ENCODE measurements at places on chromosomes 16 and 17. TPM values are rescaled to one million over a fixed set of nuclear protein-coding genes. Genes with fewer than 3 reads are reported as not detected.

ACSM3 gene
- polyA plus RNA-seq, result 56.0 TPM

DNA sequence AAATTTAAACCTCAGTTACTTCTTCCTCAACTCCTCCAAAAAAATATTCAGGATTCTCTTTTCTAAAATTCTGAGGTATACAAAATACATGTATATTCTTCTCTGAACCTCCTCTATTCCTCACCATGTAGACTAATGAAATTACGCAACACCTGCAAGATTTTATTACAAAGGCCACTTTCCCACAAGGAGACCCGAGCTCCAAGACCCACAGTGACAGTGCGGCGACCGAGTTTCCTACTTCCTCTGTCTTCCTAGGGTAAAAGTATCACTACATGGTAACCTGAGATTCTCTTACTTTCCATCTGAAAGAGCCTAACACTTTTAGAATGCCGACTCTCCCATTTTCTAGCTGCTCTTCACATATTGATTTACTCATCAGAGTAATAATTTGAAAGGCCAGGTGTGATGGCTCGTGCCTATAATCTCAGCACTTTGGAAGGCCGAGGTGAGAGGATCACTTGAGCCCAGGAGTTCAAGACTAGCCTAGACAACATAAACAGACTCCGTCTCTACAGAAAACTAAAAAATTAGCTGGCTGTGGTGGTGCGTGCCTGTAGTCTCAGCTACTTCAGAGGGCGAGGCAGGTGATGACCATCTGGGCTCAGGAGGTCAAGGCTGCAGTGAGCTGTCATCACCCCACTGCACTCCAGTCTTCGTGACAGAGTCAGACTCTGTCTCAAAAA is 35.7 kb downstream of the CYTH1 start:
- DNase-seq, result no peak

GRCh38 chr17:42522798-42523278 is 13.2 kb upstream of the NAGLU start:
- no peak for DNase-seq

GRCh38 chr16:57570301-57571070 is 28.0 kb downstream of the ADGRG5 start:
- no peak for DNase-seq

- no peak for DNase-seq
These were observed 13.8 kb upstream of the GSDMA start for GRCh38 chr17:39949028-39949427.

DNA sequence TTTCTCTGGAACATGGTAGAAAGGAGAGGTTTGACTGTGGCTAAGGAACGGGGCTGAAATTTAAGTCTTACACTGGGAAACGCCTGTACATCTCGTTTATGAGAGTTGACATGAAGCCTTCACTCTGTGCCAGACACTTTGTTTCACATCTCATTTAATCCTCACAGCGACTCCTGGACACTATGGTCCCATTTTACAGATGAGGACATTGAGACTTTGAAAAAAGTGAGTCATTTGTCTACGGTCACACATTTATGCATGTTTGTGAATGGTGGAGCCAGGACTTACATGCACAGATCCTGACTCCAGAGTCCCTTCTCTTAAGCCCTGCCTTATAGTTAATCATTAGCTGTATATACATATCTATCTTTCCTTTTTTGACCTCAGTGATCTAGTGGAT is 318.4 kb upstream of the EEF2KMT start:
- no peak for DNase-seq

DNA sequence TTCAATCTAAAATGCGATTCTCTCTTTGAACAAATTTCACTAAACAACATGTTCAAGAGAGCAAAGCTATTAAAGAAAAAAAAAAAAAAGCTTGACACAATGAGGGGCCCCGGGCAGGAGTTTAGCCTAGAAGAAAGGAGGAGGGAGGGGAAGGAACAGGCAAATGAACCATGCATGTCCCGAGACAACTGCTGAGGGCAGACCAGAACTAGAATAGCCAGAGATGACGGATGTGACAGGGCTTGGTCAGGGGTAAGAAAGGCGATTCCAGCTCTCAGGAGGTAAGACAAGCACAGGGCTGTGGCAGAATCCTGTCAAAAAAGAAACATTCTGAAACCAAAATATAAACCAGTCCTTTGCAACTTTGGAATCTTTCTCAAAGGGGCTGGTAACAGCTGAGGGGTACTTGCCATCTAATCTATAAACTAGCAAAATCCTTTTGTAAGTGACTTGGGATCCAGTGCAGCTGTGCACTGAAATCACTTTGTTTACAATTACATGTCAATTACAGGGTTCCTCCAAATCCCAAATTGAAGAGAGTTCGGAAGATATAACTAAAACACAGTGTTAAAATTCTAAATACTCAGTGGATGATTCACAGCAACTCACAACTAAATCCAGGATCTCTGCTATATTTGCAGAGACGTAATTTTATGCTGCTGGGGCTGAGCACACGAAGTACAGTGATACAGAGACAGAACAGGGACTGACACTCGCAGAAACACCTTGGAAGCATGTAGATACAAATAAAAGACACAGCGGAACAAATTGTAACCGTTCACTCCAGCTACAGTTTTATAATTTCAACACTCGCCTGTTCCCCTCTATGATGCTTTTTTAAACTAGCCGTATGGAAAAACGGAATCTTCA is 567.4 kb upstream of the ZFHX3 start:
- no peak for DNase-seq

DNA sequence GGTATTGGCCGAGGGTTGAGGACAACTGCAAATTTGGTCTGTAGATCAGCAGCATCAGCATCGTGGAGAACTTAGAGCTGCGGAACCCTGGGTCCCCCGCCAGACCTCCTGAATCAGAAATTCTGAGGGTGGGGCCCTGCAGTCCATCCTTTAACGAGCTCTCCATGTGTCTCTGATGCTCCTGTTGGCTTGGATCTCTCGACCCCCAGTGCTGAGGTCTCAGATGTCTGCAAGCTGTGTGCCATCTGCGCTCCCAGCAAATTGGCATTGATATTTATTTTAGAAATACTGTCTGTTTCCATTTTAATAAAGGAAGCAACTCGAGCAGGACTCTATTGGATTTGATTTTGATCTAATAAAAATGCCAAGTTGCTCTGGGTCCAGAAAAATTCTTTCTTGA is 250.0 kb downstream of the KATNIP start:
- no peak for DNase-seq

GRCh38 chr16:1712791-1713261 is 6.8 kb downstream of the MAPK8IP3 start:
- DNase-seq, result no peak

GRCh38 chr16:15834502-15834901 is 22.3 kb downstream of the MYH11 start:
- no peak for DNase-seq

DNA sequence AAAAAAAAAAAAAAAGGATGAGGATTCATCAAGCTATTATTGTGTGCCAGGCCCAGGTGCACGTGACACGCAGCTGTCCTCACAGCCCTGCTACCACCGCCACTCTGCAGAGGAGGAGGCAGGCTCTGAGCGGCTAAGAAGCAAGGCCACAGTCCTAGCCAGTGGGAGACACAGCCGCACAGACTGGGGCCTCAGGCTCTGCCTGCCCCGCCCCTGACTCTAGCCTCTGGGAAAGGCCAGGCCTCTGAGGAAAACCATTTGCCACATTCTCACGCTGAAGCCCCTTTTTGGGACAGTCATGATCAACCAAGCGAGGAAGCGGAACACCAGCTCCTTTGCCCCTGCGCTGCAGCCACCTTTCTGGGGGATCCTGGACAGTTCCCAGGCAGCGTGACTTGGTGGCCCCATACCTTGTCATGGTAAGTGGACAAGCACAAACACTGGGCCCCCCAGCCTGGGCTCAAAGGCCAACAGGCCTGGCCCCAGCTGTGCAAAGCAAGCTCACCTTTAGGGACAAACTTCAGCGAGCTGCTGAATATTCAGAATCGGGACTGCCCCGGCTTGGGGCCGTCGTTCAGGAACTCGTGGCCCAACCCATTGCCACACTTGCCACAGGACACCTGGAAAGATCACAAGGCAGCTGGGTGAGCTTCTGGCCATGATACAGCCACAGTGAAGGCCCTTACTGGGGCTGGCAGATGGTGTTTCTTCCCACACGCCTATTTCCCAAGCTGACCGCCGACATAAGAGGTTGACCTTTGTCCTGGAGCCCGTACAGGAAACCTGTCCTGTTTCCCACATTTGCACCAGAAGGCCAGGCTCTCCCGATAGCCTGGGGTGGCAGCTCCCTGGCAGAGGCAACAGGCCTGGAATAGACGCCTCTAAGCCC is 2.5 kb downstream of the MSRB1 start:
- DNase-seq, result no peak

DNA sequence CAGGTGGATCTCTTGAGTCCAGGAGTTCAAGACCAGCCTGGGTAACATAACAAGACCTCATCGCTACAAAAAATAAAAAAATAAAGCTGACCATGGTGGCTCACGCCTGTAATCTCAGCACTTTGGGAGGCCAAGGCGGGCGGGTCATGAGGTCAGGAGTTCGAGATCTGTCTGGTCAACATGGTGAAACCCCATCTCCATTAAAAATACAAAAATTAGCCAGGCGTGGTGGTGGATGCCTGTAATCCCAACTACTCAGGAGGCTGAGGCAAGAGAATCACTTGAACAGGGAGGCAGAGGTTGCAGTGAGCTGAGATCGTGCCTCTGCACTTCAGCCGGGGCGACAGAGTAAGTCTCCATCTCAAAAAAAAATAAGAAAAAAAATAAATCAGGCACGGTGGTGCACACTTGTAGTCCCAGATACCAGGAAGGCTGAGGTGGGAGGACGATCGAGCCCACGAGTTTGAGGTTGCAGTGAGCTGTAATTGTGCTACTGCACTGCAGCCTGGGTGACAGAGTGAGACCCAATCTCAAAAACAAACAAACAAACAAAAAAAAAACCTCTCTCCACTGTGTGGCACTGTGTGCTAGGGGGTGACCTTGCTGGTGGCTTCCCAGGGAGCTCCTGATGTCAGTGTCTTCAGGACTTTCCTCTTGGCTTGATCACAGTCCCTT is 19.8 kb upstream of the MAPK3 start:
- DNase-seq, result no peak

DNA sequence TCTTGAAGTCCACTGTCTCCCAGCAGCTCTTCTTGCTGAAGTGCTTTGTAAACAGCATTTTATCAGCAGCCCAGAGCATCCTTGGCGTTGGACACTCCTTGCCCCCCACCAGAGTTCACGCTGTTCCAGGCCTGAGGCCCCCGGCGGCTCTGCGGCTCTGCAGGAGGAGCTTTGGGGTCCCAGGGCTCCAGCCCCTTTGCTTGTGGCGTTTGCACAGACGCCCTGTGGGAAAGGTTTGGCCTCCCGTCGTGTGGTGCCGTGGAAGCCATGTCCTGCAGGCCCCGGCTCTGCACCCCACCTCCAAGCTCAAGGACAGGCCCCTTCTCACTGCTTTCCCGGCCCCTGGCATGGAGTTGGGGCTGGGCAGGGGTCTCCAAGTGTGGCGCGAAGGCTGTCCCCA is 14.1 kb downstream of the METRNL start:
- DNase-seq, result no peak

DNA sequence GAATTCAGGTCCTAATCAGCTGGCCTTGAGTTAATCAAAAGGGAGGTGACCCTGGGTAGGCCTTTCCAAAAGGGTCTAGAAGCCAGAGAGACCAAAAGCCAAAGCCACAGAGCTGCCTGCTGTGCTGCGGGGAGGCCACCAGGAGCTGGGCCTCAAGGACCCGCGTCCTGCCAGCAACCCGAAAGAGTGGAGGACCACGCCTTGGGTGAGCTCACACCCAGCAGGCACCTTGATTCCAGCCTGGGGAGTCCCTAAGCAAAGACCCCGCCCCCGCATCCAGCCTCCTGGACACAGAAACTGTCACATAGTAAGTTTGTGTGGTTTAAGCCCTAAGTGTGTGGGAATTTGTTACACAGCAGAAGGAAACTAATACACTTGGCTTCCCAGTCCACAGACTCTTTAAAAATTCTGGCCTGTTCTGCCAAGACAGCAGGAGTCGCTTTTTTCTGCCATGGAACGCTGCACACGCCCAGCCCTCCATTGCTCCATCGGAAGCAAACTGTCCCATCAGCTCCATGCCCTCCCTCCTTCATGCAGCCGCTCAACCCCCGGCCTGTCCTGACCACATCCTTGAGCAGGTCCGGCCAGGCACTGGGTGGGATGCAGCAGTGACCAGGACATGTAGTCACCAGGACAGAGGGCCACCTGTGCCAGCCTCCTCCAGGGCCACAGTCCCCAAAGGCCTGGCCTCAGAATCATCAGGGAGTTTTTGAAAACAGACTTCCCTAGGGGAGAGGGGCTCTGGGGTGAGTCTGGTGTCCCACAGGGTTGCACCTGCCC is 20.9 kb upstream of the RASD1 start:
- peak; percentile 61 for DNase-seq

DNA sequence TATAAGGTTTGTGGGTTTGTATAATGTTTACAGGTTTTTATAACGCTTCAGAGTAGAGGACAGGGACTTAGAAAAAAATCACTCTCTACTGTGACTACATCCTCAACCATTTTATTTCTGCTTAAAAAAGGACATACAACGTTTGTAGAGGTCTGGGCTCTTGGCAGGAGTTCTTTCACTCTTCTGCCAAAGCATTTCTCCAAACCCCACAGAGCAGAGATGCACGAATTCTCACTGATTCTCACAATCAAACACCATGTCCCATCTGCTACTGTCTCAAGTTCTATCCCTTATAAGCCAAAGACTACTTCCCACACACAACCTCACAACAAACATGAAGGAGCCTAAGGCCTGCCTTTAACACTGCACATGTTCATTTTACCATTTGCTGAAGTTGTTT is 7.0 kb upstream of the ANKFY1 start:
- no peak for DNase-seq

- no peak for DNase-seq
These were observed 2.1 kb downstream of the DNAH2 start for GRCh38 chr17:7719661-7720060.

DNA sequence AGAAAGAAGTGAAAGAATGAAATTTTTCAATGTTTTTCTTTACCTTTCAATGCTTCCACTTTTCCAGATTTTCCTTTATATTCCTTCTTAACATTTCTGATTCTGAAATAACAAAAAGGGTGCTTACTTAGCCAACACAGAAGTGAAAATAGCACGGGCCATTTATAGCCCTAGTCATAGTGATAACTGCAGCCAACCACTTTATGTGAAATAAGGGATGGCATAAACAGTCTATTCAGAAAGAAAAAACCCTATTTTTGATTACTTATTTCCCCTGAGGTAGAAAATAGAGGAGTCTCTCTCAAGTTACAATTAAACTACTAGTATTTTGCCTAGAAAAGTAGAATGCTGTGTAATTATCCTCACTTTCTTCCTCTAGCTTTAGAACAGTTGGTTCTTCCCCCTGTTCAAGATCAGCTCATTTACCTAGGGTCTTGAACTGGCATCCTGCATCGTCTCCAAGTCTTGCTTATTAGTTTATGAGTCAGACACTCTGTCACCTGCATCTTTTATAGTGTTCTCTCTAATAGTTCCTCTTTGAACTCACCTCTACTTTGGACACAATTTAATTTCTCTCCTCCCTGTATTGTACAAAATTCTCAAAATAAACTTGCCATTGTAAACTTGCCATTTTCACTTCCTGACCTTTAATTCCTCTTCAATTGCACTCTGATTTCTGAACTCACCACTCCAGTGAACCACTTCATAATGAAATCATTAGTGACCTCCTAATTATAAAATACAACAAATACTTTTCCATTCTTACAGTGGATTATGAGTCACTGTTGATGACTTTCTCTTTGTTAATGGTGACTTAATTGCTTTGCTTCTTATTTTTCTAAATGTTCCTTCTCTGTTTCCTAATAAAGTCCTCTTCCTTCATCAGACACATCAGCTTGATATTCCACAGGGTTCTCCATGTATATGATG is 23.6 kb downstream of the ABCA6 start:
- DNase-seq, result no peak
